ENCODE measurements at places on chromosomes 16 and 17.

GRCh38 chr17:77395501-77396048 is 254.8 kb downstream of the SEC14L1 start:
- no peak for DNase-seq

GRCh38 chr16:53785044-53785443 is 81.1 kb downstream of the FTO start:
- no peak for DNase-seq

GRCh38 chr17:50634224-50634914 is at the start of gene ABCC3:
TSS of gene ABCC3 (plus strand) at chr17:50634881. CDS start at chr17:50634937, 56 bp downstream.
- no peak for DNase-seq

- DNase-seq, result peak; percentile 25
Measured at GRCh38 chr16:4115209-4115948, 863 bp downstream of the ADCY9 start.

DNA sequence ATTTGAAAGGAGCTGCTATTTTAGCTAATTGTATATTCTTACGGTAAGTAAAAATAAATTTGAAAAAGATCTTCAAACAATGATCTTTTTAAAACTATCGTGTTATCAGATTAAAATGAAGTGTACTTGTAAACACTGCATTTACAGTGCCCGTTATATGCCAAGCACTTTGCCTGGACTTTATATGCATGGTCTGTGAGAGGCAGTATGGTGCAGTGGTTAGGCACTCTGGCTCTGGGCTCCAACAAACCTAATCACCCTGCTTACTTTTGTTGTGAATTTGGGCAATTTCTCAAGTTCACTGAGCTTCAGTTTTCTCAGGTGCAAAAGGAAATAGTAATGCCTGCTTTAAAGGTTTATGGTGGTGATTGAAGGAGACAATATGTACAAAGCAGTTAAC is 1.4 kb downstream of the PMP22 start:
- DNase-seq, result no peak

DNA sequence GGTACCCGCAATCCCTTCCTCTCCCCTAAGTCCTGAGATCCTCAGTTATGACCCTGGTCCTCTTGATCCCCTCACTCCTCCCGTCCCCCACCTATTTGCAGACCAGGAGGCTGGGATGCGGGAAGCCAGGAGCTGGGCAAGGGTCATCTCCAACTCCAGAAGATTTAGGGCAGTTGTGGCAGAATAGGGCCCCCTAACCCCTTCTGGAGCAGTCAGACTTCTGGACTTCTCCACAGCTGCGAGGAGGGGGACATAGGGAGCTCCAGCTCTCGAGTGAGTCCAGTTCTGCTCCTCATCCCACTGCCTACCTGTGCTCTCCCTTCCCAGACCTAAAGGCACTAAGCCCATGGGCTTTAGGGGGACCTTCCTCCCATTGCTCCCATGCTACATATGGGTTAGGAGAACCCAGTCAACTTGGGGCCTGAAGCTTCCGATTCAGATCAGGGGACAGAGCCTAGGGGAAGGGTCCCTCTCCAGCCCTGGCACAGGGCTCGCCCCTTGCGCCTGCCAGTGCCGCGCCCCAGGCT is 1.3 kb downstream of the WNK4 start:
- DNase-seq, result no peak

DNA sequence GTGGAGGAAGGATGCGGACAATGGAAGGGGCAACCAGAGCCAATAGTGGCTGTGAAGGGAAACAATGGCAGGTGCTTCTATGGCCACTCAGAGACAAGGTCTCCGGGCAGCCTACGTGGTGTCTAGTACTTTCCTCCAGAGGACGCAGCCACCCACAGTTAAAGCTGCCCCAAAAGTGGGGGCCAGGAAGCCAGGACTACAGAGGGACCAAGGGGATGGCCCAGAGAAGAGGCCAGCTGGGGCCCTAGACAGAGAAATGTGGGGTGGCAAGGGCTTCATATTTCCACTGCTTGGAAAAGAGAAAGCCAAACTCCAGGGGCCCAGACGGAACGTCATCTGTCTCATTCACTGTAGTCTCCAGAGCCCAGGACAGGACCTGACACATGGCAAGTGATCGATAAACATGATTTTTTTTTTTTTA is 837 bp upstream of the PER1 start:
- no peak for DNase-seq

DNA sequence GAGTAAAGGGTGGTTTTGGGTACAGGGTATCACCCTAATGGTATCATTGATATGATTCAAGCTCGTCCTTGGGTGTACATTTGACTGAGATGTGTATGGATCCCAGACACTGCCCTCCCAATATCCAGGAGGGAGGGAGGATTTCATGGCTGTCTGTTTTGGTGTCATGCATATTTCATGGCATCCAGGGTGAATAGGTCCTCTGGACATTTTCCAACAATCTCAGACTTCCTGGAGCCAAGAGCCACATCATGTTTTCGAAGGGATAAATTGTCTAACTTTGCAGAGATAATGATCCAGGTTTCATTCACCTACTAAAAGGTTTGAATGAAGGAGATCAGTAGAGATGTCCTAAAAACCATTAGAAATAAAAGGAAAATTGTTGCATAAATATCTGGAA is 431.9 kb downstream of the SHISA9 start:
- DNase-seq, result no peak

GRCh38 chr17:75407655-75408352 is 2.3 kb upstream of the GRB2 start:
- DNase-seq, result no peak
